ENCODE measurements at places on chromosomes 3 and 15.

GRCh38 chr3:9190276-9190675 lies 59.2 kb downstream of the SRGAP3 start:
- DNase-seq = no peak

DNA sequence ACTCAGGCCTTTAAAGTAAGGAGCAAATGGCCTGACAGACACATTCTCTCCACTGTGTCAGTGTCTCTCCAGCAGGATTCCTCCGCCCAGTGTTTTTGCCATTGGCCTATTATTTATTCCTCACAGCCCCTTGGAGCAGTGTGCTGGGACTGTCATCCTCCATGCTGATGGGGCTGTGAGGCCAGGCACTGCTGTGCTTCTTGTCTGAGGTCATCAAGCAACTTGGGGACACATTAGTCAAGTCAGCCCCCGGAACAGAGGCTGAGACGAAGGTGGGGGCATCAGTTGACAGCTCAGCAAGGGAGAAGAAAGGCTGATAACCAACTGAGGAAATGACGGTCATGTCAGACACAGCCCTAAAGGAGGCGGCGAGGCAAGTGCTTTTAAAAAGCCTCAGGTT lies 67.4 kb downstream of the XXYLT1 start:
- DNase-seq = no peak

- DNase-seq = no peak
Measured at GRCh38 chr3:30289324-30289723, 317.1 kb upstream of the TGFBR2 start.

- DNase-seq = no peak
Measured at GRCh38 chr15:88042047-88042446, 214.5 kb downstream of the NTRK3 start.

DNA sequence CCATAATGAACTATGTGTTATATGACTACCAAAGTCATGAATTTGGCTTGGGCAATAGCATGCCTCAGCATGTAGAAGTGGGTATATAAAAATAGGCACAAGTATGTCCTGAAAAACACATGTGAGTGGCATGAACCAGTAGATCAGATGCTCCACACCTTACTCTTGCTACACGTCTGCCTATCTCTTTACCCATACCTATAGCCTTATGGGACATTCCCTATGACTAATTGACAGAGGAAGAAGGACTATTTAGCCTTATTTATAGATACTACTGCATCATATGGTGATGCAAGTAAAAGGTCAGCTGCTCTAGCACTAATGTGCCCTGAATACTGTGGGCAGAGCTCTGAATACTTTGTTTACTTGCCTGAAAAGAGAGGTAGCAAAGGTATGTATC lies 81.0 kb upstream of the ZPLD1 start:
- DNase-seq = peak; percentile 7

DNA sequence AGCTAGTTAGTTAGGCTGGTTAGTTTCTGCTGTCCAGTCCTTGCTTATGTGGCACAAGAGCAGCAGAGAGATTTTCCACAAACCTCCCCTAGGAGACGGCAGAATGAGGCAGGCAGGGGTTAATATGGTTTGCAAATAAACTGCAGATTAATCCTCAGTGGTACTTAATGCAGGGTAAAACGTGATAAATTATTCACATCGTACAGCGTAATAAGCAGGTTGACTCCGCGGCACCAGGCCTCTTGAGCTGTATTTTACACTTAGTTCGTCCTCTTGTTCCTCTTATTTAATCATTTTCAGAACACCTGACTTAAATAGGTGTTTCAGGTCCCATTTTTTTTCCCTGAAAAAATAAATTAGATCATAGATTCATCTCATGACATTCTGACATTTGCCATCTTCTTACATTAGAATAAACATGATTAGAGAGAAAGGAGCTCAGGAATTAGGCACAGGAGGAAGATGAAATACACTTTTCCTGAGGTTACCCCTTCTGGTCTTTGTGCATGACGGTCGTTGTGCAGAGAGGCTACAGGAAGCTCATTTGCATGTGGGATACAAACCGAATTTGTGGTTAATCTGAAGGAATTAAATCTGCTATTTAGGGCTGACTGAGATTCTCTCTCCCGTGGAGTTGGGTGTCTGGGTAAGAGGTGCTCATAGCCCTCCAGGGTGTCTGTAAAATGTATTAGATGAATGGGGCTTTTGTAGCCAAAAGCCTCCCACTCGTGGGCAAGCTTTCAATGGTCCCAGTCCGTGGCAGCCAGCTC lies 27.1 kb upstream of the VPS8 start:
- DNase-seq = no peak

GRCh38 chr3:140470962-140471361 lies 206.9 kb upstream of the TRIM42 start:
- no peak for DNase-seq

- no peak for DNase-seq
Measured at GRCh38 chr3:141708367-141708766, 29.7 kb upstream of the RNF7 start.

GRCh38 chr3:11413071-11413470 lies 140.9 kb downstream of the ATG7 start:
- no peak for DNase-seq

DNA sequence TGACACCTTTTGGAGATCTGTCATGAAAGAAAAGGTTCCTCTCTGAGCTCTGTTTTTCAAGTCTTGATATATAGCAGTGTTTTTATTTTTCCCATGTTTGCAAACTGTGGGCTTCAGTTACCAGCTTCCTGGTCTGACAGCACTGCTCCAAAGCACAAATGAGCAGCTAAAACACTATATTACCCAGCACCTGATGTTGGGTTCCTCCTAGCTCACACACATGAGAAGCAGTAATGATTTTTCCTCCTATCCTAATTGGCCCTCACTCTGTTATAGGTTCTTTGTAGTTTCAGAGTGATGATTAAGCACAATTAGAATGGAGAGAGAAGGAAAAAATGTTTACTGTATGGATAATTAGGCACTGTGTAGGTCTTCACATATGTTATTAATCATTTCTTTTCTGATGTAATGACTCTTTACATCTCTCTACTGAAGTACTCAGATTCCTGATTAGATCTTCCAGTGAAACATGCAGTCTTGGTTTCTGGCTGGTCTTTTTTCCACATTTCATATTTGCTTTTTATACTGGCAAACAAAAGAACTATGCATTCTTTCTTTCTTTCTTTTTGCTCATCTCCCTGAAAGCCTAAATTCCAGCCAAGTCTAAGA lies 939.7 kb downstream of the NSUN3 start:
- no peak for DNase-seq

DNA sequence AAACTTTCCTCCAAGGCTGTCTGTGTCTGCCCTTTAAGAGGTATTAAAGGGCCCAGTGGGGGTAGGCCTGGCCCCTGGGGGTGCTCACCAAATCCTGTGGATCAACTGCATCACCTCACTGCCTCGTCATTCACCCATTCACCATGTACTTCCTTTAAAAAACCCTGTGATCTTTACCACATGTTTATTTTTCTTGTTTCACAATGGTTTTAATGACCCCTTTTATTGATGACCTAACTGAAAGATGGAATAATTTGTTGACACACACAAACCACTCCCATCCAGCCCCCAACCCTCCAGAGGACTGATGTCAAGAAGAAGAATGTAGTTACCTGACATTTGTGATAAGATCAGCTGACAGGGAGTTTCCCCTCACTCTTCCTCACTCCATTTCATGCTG lies 40.8 kb downstream of the KCNAB1 start:
- no peak for DNase-seq

GRCh38 chr15:80936288-80937078 lies 53.1 kb downstream of the MESD start:
- DNase-seq = no peak

- DNase-seq = no peak
Measured at GRCh38 chr3:136022529-136023263, 57.2 kb downstream of the PPP2R3A start.

DNA sequence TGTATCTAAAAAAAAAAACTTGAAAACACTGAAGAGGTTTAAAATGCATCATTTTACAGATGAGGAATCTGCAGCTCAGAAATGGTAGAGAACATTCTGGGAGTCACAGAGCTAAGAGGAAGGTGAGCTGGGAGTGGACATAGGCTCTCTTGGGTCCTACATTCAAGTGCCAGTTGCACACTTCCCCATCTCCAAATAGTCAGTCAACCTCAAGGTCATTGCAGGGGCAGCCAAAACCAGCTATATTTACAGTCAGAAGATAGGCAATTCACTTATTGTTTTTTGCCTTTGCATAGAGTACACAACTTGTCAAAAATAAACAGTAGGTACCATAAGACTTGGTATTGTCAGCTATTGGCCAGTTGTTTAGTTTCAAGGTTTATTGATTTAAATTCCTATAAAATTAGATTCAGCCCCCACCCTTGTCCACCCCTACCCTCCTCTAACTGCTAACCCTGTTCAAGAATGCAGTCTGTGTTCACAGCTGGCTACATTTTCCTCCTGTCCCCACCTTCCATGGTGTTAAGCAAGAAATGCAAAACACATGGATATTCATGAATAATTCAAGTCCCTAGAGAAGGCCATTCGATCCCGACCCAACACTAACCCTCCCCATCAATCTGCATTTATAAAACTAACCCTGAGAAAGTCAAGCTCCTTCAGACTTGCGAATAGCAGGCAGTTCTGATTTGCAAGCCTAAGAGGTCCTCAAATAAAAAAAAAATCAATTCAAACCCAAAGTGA lies 567.0 kb upstream of the MCTP2 start:
- DNase-seq = no peak

DNA sequence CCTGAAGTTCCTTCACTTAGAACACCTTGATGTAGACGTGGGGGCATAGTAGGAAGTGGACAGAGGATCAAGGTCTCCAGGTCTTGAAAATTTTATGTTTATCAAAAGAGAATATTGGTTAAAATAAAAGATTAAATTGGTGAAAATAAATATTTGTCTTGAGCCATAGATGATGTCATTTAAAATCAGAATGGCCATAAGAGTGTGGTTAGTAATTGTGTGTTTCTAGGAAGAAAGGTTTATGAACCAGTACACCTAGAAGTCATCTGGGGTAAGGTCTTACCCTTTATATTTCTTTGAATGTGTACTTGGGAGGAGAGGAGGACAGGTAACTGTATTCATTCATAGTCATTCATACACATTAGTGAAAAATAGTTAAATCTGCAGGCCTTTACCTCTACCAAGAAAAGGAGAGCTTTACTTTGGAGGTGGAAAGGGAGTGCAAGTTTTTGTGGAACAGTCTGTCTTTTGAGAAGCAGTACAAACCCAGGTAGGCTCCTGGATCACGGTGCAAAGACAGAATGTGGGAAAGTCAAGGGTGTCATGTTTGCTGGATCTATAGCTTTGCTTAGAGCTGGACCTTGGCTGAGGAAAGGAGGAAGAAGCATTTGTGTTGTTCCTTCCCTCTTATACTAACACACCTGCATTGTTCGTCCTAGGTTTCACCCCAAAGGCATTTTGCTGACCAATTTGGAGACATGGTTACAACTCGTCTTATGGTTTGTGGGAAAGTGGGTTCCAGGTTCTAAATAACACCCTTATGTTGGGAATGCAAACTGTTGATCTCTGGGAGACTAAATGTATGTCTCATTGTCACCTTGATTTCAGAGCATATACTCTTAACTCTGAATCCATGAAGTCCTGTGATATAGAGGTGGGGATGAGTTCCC lies 6.2 kb downstream of the SCAANT1 start:
- no peak for DNase-seq

GRCh38 chr15:29094711-29095110 lies 174.9 kb downstream of the NSMCE3 start:
- DNase-seq = no peak

DNA sequence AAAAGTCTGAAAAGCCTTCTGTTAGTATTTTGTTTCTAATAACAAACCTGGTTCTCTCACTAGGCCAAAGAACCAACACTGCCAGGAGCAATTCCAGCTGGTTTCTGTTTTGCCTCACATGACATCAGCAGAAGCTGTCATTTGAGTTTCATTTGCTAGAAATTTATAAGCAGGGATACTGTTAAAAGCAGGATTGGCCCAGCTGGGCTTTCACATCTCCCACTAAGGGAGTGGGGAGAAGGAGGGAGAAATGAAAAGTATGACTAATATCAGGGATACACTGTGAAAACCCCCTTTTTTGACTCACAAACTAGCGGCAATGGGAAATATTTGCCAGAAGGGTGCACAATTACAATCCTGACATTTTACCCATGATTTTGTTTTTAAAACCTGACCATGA lies 5.3 kb downstream of the CCDC80 start:
- DNase-seq = peak; percentile 93

- no peak for DNase-seq
Measured at GRCh38 chr15:81294516-81294880, 29.4 kb downstream of the STARD5 start.

DNA sequence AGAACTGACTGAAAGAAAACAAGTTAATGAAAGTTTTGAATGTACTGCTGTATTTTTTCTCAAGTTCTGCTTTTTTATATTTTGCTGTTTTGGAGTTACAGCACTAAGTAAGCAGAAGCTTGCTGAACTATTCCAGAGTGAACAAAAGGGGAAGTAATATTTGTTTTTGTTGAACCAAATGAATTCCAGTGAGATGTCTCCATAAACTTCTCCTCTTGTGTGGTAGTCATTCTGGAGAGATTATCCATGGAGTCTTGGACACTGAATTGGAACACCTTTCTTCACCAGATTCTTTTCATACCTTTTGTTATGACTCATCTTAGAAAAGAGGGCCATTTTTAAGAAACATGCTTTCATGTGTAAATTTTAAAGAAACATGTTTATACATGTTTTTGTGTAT lies 8.8 kb downstream of the ANKUB1 start:
- peak; percentile 72 for DNase-seq

DNA sequence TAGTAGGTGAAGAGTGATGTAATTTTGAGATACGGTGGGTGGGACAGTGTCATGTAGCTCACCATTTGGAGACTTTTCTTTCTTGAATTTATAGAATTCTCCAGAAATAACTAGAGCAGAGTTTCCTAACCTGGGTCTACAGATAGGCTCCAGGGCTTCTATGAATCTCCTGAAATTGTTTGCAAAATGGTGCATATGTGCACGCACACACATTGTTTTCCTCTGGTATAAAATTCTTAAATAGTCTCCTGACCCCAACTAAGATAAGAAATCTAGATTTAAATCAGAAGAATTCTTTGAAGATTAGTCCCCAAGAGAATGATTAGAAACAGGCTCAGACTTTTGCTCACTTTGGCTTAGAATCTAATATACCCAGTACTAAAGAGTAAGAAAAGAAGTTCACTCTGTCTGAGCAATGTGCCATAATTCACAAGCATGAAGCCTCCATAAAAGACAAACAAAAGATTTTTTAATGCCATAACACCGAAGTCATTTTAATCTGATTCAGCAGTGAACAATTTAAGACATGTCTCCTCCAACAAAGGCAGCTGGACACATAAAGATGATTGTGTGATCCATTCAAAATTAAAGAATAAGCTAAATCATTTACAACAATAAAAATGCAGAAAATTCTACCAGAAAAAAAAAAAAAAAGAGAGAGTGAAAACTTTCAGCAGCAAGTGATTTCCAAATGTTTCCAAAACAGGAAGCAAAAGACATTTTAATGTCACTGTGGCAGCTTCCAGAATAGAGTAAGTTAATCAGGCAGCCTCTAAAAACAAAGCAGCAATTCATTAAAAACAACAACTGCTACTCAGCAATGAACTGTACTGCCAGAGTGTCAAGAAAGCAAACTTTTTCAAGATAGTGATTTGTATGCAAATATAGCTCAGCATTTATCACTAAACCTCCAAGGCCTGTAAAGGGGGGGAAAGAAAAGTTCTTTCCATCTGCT lies 975.5 kb upstream of the CFAP20DC start:
- DNase-seq = no peak
